ENCODE measurements at places on chromosomes 16 and 17. TPM values are rescaled to one million over a fixed set of nuclear protein-coding genes. Genes with fewer than 3 reads are reported as not detected.
A peak's percentile ranks its signal among the peaks of the same experiment; 100 is the strongest.

DNA sequence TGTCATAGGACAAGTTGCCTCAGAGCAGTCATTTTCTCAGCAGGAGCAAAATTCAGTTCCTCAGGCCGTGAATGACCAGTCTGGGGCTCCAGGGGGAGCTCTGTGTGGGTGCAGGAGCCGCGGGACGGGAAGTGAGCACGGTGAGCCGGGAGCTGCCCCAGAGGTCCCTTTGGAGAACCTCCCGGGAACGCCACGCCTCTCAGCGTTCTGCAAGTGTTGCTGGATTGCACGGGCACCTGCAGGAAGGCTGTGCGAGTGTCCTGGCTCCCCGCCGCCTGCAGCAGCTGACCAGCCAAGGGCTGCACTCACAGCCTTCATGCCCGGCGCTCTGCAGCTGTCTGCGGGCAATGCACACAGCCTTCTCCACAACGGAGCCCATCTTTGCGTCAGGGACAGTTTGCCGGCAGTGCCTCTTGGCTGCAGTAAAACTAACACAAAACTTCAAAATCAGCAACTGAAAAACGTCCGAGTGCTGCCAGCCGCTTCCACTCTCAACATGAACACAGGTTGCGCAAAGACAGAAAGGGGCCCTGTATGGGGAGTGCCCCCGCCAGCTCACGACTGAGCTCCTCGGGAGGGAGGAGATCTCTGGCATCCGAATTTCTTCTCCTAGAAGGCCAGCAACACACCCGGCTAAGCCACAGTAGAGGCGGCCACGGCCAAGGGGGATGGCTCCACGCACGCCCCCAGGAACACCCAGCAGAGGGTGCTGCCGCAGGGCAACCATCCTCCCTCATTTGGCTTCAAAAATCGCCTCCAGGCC, 16.0 kb downstream of the NDUFAF8 start:
- no peak for DNase-seq

DNA sequence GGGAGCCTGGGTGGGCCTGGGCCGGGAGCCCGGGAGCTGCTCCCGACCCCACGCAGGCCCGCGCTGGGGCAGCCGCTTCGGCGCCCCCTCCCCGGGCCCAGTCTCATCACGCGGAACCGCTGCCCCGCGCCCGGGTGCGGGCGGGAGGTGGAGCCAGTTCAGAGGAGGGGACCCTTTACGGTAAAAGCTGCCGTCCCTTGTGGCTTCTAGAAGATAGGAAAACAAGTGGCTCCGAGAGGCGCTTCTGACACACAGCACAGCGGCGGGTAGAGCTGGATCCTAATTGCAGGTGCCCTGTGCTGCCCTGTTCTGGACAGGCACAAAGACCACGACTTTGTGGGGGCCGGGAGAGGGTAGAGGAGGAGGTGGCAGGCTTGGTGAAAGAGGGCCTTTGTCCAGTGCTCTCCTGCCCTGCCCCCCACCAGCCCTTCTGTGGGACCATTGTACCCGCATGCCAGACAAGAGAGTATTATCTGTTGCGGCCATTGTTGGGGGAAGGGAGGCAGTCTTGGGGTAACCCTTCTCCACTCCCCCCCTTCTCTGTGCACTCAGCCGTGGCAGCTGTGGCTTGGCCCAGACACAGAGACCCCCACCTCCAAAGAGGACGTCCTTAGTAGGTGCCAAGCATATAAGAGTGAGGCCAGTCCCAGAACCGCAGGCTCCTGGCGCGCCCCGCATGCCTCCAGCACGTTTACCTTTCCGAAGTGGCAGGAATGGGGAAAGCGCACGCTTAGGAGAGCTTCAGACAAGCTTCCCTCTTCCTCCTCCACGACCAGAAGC, 736 bp downstream of the CNP start:
- peak; percentile 4 for DNase-seq

GRCh38 chr16:84889066-84889465, 69.3 kb downstream of the CRISPLD2 start:
- no peak for DNase-seq

- DNase-seq, result no peak
Measured at GRCh38 chr17:37045351-37045922, 96.7 kb downstream of the AATF start.

- DNase-seq, result peak; percentile 63
Measured at GRCh38 chr17:44210342-44211192, 8.9 kb downstream of the UBTF start.

DNA sequence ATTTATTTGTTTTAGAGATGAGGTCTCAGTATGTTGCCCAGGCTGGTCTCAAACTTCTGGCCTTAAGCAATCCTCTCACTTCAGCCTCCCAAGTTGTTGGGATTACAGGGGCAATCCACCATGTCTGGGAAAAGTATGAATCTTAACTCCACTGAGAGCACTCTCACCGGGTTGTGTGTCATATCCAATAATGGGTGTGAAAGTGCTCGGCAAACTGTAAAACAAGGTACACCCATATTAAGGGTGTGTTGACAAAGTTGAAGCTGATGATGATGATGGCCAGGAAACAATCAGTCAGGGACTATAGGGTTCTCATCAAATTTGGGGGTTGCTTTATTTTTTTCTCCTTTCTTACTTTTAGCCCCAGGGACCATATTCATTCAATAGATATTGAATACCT, 25.3 kb upstream of the TMC5 start:
- DNase-seq, result no peak

DNA sequence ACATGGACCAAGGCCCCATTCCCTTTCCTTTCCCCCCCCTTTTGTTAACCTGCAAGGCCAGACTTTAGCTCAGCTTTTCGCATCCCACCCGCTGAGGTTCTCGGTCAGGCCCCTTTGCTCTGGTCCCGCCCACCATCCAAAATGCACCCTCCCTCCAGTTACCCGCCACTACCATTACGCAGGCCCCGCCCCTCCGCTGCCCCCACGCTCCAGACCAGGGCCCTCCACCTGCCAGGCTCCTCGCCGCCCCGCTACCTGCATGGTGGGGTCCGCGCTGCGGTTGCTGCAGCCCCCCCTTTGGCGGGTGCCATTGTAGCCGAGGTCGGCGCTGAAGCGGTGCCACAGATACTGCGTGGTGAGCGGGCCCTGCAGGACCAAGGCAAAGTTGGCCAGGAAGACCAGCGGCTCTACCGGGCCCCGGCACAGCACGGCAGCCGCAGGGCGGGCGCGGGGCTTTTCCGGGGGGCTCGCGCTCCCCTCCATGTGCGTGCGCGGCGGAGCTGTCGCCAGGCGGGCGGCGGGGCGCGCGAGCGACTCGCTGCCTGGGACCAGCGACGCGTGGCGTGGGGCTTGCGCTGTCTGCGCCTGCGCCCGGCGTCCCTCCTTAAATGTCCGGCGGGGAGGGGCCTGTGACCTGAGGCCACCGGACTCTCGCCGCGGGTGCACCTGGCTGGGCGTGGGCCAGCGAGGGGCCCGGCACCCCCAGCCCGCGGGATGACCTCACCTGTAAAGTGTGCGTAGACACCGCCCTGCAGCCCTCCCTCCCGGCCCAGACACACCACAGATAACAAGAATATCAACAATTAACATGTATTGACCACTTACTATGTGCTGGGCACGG, at the start of gene SLC46A1:
Gene SLC46A1 (minus strand): TSS at position 581 of the 841 bp plus-strand sequence. CDS start 98 bp downstream, at position 483.
- no peak for DNase-seq

DNA sequence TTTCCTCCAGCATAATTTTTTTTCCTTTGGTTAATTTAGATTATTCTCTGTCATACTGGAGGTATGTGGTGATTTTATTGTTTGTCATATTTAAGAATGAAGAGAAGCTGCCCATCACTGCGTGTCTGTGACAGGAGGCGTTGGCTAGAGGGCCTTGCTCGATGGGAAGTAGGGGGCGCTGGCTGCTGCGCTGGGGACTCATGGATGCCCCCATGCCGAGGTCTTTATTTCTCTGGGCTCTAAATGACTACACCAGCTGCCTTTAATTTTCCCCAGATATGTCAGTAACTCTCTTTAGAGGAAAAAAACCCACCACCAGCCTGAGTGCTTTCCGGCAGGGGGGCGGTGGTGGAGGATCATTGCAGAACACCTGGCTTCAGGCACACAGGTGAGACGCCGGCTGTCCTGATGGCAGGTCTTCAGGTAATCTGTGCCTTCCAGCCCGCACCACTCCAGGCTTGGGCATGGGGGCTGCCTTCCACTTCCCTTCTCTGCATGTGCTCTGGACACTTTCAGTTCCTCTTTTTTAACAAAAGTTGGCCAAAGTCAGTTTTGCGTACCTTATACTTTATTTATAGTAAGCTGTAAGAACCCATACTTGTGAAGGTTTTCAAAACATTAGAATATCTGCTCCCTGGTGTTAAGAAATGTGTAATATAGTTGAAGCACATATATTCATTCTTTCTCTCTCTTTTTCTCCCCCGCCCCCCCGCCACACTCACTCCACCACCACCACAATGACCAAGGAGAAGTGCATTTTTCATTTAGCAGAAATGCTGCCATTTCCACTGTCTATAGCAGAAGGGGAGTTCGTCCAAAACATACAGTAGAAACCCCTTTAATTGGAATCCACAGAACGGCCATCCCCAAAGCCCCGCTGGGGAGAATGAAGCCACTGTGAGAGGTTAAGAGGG, 192.7 kb downstream of the RPTOR start:
- DNase-seq, result no peak

DNA sequence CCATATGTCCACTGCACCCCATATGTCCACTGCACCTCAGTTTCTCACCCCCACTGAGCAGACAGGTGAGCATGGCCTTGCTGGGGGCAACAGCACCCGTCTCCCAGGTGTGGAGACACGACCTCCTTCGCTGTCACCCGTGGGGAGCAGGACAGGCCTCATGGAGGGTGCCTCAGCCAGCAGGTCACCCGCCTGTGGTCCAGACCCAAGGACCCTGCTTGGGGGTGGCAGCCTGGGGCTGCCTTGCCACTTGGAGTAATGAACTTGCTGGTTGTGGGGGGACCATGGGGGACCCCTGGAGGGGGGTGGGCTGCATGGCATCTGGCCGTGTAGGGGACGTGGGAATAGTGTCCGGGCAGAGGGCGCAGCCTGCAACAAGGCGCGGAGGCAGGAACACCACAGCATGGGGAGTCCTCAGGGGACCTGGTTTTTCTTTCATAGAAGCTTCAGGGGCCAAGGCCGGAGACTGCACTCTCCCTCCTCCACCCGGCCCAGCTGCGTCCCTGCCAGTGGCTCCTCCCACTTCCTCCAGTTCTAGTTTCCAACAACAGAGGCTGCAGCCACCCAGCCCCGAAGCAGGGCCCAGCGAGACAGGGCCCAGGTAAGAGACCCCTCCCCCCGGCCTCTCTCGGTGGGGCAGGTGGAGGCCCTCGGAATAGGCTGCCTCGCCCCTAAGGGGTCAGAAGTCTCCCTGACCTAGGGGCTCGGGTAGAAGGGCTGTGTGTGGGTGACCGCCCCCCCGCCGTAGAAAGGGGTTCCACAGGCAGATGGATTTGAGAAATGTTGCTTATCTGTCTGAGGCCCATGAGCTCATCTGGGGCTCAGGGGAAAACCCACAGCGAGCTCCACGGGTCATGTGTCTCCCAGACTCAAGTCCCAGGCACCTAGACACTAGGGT, at the start of gene NHLRC4:
Gene NHLRC4 (plus strand): TSS at position 531 of the 898 bp plus-strand sequence. CDS start 1,043 bp downstream, outside the sequence.
- DNase-seq, result no peak

DNA sequence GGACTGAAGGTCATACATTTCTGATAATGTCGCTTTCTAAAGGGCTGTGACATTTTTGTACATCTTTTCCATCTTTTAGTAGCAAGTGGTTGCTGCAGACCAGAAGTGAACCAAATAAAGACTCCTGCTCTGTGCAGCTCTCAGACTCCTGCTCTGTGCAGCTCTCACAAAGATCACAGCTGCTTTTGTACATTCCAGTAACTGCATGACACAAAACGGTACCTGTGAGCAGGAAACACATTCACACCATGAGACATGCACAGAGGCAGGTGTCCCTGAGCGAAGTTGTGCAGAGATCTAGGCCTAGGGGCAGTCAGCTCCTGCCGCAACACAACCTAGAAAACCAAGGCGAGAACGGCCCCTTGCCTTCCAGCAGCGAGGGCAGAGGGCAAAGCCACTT, 67.5 kb downstream of the KLHDC4 start:
- no peak for DNase-seq

- no peak for DNase-seq
Measured at GRCh38 chr16:70430667-70431536, 8.0 kb downstream of the ST3GAL2 start.

- DNase-seq, result no peak
Measured at GRCh38 chr16:17602678-17603077, 131.9 kb upstream of the XYLT1 start.

GRCh38 chr17:40699853-40700252, 3.7 kb downstream of the KRT24 start:
- DNase-seq, result no peak

DNA sequence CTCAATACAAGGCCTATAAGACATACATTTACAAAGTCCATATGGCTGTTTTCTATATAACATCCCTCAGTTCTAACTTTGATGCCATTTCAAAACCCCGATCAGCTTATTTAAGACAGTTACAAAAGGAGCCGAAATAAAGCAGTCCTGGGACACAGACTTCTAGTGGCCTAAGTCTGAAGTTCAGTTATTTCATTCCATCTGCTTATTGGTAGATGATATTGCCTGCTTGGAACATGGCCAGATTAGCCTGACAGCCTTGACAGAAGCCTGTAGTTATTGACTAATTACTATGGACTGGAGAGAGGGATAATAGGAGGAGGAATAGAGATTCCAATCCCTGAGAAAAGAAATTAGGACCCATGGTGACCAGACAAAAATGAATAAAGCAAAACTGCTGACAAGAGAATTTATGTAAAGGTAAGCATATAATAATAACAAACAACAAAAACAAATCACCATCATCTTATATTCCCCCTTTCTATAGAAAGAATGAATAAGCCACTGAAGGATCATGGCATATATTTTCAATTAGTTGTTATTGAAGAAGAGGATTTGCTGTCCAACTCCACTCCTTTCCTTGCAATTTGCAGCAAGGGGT, 206.3 kb upstream of the TOM1L1 start:
- DNase-seq, result no peak

GRCh38 chr16:76235426-76235825, 41.8 kb upstream of the CNTNAP4 start:
- DNase-seq, result no peak

DNA sequence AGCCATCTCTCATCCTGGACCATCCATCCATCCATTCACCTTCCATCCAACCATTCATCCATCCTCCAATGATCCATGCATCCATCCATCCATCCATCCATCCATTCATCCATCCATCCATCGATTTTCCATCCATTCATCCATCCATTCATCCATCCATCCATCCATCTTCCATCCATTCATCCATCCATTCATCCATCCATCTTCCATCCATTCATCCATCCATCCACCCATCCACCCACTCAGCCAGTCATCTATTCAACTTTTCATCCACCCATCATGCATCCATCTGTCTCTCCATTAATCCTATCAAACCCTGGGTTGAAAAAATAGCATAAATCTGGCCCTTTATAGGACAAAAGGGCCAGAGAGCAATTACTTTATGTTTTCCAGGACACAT, 158.3 kb upstream of the WSCD1 start:
- DNase-seq, result no peak

Gene UTS2R
- total RNA-seq, result not detected

Gene LGALS3BP
- total RNA-seq, result 389 TPM

Gene MCRIP1
- 59.2 TPM for total RNA-seq

Gene SEPTIN12
- not detected for total RNA-seq

Gene SLC5A11
- 0.47 TPM for total RNA-seq

Gene CBFB
- total RNA-seq, result 101 TPM

Gene HEXIM1
- 58.0 TPM for total RNA-seq

Gene SCGB1C2
- not detected for total RNA-seq

Gene ABCA10
- 0.34 TPM for total RNA-seq
